ENCODE measurements at places on chromosomes 3 and 15.

DNA sequence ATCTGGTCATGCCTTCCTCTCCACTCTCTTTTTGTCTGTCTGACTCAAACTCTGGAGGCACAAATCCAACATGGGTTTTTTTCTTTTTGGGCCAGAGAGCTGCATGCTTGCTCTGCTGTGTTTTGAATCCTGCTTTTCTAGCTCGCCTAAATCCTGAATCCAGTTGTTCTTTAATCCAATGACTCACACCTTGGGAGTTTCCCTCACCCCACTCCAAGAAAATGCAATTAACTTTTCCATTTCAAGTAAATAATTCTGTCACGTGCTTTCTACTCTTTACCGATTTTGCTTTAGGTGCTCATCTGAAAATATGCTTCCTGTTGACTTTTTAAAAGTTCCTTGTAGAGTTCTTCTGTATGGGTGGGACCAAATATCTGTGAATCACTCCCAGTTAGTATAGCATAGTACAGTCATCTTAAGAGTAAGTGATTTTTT is 47.6 kb downstream of the SLMAP start:
- DNase-seq, result peak; percentile 27

DNA sequence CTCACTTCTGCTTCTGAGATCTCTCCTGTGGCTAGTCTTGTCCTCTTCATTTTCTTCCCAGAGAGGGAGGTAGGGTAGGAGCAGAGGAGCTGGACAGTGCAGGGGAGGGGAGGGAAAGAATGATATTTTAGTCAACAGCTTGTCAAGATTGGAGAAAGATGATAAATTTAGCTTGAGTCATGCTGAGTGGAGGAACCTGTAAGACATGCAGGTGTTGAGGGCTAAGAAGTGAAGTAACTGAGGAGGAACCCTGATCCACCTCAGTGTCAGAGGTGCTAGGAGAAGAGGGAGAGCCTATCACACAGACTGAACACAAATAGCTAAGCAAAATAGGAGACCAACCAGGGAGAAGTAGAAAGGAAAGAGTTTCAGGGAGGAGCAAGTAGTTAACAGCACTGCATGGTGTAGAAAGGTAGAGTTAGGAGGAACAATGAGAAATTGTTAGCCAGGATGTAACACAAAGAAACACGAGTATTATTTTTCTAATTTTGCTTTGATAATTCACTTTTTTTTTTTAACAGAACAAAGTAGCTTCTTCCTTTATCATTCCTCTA is 108.2 kb upstream of the CHRM5 start:
- DNase-seq, result no peak

GRCh38 chr3:87694678-87695077 is 364.1 kb downstream of the CGGBP1 start:
- DNase-seq, result no peak

DNA sequence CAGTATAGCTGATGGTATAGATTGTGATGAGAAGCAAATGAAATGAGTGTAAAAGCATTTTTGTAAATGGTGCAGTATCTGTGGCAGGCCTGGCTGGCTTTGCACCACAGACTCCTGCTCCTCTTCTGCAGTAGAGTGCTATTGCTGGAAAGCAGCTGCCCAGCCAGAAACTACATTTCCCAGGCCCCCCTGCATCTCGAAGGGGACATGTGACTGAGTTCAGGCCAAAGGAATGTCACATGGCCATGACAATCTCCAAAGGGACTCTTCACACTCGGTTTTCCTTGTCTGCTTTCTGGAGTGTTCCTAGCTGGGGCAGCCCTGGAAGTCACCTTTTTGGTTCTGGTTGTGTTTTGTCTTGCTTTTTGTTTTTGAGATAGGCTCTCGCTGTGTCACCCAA is 277.1 kb downstream of the SUCLG2 start:
- DNase-seq, result no peak

DNA sequence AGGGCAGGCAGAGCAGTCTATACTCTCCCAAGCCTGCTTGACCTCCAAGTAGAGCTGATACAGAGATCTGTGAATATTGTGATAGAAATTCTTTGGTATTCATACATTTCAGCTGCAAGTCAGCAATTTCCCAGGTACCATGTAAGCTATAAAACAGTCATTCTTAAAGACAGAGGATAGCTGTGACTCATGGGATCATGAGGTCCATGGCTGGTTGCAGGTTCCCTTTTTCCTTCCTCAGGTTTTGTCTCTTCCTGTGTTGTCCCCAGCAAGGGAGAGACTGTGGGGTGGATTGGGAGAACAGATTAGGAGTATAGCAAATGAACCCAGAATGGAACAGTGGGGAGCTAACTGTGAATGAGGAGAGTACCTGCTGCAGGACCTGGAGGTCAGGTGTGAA is 5.4 kb upstream of the P4HTM start:
- no peak for DNase-seq

DNA sequence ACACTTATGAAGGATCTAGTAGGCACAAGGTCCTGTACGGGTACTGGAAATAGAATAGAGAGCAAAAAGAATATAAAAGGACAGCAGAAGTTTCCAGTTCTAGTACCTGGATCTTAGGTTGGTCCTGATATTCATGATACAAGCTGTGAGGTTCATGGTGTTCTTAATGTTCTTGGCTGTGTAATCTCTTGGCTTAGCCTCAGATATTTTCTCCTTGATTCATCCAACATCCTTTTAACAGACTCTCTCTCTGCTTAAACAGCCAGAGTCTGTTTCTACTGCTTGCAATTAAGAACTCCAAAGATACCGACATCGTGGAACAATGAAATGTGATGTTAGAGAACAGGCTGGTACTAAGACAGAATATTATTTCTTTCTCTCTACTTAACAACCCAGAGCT is 49.9 kb downstream of the CNTN3 start:
- no peak for DNase-seq

DNA sequence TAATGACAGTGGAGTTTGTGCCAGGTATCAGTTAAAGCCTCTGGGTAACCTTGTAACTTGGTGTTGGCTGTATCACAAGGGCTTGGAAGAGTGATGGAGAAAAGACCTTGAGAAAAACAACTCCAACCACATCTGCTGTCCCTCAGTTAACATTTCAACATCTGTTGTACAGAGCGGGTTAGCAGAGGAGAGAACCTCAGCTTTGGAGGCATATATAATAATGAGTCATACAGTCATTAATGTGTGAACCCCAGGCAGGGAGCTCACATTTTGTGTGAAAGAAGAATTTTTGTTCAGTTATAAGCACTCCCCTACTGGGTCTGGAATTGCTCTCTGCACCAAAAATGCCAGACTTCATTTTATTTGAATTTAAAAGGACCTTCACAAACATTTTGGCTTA is 439.5 kb downstream of the PDCD6IP start:
- no peak for DNase-seq

DNA sequence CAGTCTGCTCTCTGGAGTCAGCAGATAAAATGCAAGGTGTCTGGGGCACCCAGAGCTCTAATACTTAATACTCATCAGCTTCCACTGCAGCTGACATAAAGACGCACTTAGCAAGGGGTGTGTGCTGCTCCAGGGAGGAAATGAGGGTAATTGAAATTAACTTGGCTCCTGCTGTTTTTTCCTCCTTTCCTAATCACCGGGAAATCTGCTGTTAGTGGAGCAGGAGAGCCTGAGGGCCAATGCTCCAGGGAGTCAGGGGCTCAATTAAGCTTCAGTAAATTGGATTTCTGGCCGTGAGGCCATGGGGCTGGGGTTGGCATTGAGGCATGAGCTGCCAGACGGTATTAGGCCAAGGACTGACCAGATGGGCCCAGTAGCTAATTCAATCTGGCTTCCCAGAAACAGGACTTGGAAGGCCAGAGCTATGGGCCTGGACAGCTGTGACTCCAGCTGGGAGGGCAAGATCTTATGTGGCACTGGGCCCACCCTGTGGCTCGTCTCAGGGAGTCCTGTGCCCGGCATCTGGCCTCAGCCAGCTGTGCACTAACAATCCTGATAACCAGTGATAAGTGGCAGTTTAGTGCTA is 30.7 kb upstream of the CHRNB4 start:
- DNase-seq, result no peak

DNA sequence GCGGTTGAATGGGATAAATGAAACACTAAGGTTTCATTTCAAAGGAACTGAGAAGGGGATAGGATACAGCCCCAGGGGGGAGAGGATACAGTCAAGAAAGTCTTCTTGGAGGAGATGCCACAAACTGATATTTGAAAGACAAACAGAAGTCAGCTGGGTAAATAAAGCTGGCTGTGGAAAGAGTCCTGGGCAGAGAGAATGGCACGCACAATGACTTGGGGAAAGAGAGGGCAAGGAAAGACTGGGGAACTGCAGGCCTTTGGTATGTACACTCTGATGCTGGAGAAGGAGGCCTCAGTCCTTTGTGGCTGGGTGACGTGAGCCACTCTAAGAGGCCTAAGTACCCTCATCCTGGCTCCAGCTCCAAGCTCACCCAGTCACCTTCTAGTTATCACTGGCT is 45.2 kb upstream of the LMCD1 start:
- no peak for DNase-seq

All from activated CD4-positive, alpha-beta T cell treated with anti-CD3 and anti-CD28 coated beads, Interleukin-2, Interleukin-4, amounts not matched to agents 100 ng/mL and 50 ng/mL, durations not matched to agents 16 hours and 8 hours (primary cell).